ENCODE measurements at places on chromosomes 16 and 17. TPM values are rescaled to one million over a fixed set of nuclear protein-coding genes. Genes with fewer than 3 reads are reported as not detected.

- H3K36me3 ChIP-seq, result no peaks in the 10 kb centered on the region
- H3K4me3 ChIP-seq, result peak overlapping the region; percentile 63
- peak overlapping the region; percentile 89 for H3K27ac ChIP-seq
- no peak for DNase-seq
These were observed 5.8 kb upstream of the SOCS3 start for GRCh38 chr17:78365561-78366108.

GRCh38 chr17:78492116-78492799, 84.9 kb downstream of the DNAH17 start:
- no peak for DNase-seq
- no peak overlapping the region for H3K27ac ChIP-seq
- H3K36me3 ChIP-seq, result no peaks in the 10 kb centered on the region
- H3K4me3 ChIP-seq, result no peak overlapping the region
- no peaks in the 10 kb centered on the region for H3K4me1 ChIP-seq

- DNase-seq, result no peak
- peak overlapping the region; percentile 62 for H3K27ac ChIP-seq
- no peaks in the 10 kb centered on the region for H3K27me3 ChIP-seq
- no peaks in the 10 kb centered on the region for H3K36me3 ChIP-seq
- H3K4me1 ChIP-seq, result peaks cover 20% of the 10 kb centered on the region
- peak overlapping the region; percentile 79 for H3K4me3 ChIP-seq
These were observed 18.2 kb upstream of the CSNK1D start for GRCh38 chr17:82291582-82292250.

GRCh38 chr17:46756081-46756735, 62.3 kb downstream of the WNT3 start:
- DNase-seq, result no peak
- no peaks in the 10 kb centered on the region for H3K27me3 ChIP-seq
- no peak overlapping the region for H3K4me3 ChIP-seq
- peak overlapping the region; percentile 66 for H3K27ac ChIP-seq
- peaks cover 17% of the 10 kb centered on the region for H3K36me3 ChIP-seq
- H3K4me1 ChIP-seq, result peaks cover 21% of the 10 kb centered on the region

GRCh38 chr16:81005610-81006161, 999 bp downstream of the CMC2 start:
- peaks cover 49% of the 10 kb centered on the region for H3K4me1 ChIP-seq
- H3K4me3 ChIP-seq, result peak overlapping the region; percentile 99
- peaks cover 5% of the 10 kb centered on the region for H3K36me3 ChIP-seq
- H3K27me3 ChIP-seq, result no peaks in the 10 kb centered on the region
- H3K27ac ChIP-seq, result peak overlapping the region; percentile 95
- DNase-seq, result no peak

- no peak overlapping the region for H3K4me3 ChIP-seq
- DNase-seq, result no peak
- H3K27ac ChIP-seq, result no peak overlapping the region
- H3K36me3 ChIP-seq, result peaks cover 13% of the 10 kb centered on the region
- H3K4me1 ChIP-seq, result no peaks in the 10 kb centered on the region
These were observed 57.6 kb downstream of the KNOP1 start for GRCh38 chr16:19660432-19660831.

DNA sequence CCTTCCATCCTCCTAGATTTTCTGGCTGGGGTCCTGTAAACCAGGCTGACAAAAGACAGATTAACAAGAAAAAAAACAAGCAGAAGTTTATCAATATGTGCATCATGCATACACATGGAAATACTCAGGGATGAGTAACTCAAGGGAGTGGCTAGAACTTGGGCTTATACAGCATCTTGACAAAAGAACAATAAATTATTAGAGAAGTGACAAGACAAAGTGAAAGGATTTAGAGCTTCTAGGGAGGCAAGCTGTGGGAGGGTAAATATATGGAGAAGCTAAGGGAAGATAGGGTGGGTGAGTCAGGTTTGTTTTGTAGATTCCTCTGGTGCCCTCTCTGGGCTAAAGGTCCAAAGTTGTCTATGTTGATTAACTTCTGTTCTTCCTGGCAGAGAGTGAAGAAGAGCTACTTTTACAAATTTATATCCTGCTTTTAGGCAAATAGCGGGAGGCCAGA, 48.0 kb upstream of the NDRG4 start:
- no peaks in the 10 kb centered on the region for H3K36me3 ChIP-seq
- H3K4me1 ChIP-seq, result peaks cover 14% of the 10 kb centered on the region
- no peak overlapping the region for H3K27ac ChIP-seq

DNA sequence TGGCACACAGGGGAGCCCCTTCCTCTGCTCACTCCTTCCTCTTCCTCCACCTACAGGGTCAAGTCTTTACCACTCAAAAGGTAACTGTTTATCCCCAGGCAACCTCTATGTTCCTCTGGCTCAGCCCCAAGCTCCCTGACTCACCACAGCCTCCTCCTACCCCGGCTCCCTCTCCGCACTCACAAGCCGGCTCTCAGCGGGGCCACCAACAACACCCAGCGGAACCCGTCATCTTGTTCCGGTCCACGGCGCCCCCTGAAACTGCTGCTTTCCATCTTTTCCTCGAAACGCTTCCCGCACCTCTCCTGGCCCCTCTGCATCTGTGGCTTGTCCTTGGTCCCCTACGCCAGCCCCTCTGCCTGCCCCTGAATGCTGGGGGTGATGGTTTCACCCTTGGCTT, 58.4 kb downstream of the NXN start:
- H3K36me3 ChIP-seq, result no peaks in the 10 kb centered on the region
- H3K27ac ChIP-seq, result no peak overlapping the region
- H3K4me1 ChIP-seq, result no peaks in the 10 kb centered on the region

DNA sequence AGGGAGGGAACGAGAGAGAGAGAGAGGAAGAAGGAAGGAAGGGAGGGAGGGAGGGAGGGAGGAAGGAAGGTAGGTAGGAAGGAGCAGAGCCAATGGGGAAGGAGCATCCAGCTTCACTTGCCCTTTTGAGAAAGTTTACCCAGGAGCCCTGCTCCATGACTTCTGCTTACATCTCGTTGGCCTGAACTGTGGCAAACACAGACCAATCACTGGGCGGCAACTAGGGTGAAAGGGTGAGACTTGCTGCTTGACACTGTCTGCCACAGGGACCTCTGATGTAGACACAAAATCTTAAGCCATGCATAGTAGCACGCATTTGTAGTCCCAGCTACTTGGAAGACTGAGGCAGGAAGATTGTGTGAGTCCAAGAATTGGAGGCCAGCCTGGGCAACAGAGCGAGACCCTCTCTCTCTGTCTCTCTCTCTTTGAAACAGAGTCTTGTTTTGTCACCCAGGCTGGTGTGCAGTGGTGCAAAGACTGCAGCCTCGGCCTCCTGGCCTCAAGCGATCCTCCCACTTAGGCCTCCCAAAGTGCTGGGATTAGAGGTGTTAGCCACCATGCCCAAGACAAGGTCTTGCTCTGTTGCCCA, 19.5 kb upstream of the TUBG2 start:
- no peaks in the 10 kb centered on the region for H3K4me1 ChIP-seq
- H3K27me3 ChIP-seq, result peaks cover 9% of the 10 kb centered on the region
- no peak overlapping the region for H3K27ac ChIP-seq
- DNase-seq, result no peak
- H3K4me3 ChIP-seq, result no peak overlapping the region

DNA sequence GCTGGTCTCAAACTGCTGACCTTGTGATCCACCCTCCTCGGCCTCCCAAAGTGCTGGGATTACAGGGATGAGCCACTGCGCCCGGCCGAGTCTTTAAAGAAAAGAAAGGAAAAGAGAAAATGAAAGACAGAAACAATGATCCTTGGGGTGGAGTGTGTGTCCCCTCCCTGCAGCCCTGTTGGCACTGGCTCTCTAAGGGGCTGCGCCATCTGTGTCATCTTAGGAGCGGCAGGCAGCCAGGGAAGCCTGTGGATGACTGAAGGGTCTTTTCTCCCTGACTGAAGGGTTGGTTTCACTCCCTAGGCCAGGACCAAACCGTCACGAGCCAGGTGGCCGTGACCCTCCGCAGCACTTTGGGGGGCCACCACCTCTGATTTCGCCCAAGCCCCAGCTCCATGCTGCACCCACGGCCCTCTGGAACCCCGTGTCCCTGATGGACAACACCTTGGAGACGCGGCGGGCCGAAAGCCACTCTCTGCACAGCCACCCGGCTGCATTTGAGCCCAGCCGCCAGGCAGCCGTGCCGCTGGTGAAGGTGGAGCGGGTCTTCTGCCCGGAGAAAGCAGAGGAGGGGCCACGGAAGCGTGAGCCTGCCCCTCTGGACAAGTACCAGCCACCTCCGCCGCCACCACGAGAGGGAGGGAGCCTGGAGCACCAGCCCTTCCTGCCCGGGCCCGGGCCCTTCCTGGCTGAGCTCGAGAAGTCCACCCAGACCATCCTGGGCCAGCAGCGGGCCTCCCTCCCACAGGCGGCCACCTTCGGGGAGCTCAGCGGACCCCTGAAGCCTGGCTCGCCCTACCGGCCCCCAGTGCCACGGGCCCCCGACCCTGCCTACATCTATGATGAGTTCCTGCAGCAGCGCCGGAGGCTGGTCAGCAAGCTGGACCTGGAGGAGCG, 27.7 kb downstream of the GINS2 start:
- DNase-seq, result no peak
- H3K4me1 ChIP-seq, result peaks cover 11% of the 10 kb centered on the region
- H3K27me3 ChIP-seq, result no peaks in the 10 kb centered on the region
- H3K36me3 ChIP-seq, result peaks cover 6% of the 10 kb centered on the region

DNA sequence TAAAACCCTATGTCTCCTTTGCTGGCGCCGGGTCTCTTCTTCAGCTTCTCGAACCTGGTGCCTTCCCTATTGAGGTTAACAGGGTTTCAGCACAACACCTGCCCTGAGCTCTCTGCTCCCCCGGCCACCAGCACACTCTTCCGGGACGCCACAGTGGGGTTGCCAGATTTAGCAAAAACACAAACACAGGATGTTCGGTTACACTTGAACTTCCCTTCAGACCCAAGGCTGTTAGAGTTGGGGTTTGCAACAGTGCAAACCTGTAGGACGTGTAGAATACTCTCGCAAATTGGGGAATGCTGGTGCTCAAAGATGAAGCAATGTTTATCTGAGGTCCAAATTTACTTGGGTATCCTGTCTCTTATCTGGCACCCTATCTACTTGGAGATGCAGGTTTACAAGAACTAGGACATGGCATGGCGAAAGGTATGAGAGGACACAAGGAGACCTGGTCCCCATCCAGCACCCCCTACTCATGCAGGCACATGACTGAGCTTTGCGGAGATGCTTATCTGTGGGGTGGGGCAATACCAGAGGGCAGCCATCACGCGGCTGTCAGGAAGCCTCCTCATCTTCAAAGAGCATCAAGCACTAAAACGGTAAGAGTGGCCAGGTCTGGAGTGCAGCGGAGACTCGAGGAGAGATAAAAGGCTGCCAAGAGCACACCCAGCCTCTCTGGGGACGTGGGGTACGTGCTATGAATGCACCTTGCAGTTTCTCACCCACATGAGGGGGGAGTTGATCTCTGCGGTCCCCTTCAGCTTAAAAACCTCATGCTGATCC, 52.8 kb downstream of the SDK2 start:
- peak overlapping the region; percentile 72 for H3K4me3 ChIP-seq
- DNase-seq, result no peak
- peaks cover 4% of the 10 kb centered on the region for H3K36me3 ChIP-seq
- peaks cover 29% of the 10 kb centered on the region for H3K27me3 ChIP-seq

FOXO3B gene
- total RNA-seq, result 9.6 TPM

GRCh38 chr17:45171338-45172231, 9.9 kb downstream of the HEXIM2 start:
- DNase-seq, result no peak
- peaks cover 25% of the 10 kb centered on the region for H3K4me1 ChIP-seq
- H3K27me3 ChIP-seq, result no peaks in the 10 kb centered on the region
- H3K36me3 ChIP-seq, result no peaks in the 10 kb centered on the region
- peak overlapping the region; percentile 60 for H3K4me3 ChIP-seq

Data from natural killer cell treated with Interleukin-12 subunit alpha and Interleukin-12 subunit beta and Interleukin-15 and Interleukin-18, amount 100 ng/mL, for 72 hours (primary cell).